ENCODE measurements at places on chromosomes 5 and 9. TPM values are rescaled to one million over a fixed set of nuclear protein-coding genes. Genes with fewer than 3 reads are reported as not detected.

The PCDHGA11 gene
- total RNA-seq: 0.12 TPM

The KIAA1958 gene
- 4.7 TPM for total RNA-seq

The IL3 gene
- not detected for total RNA-seq

The CDX1 gene
- not detected for total RNA-seq

The HMCN2 gene
- not detected for total RNA-seq

The FBP1 gene
- 3.5 TPM for total RNA-seq

The C9orf152 gene
- total RNA-seq: 0.10 TPM

The CDHR2 gene
- total RNA-seq: 2.8 TPM

DNA sequence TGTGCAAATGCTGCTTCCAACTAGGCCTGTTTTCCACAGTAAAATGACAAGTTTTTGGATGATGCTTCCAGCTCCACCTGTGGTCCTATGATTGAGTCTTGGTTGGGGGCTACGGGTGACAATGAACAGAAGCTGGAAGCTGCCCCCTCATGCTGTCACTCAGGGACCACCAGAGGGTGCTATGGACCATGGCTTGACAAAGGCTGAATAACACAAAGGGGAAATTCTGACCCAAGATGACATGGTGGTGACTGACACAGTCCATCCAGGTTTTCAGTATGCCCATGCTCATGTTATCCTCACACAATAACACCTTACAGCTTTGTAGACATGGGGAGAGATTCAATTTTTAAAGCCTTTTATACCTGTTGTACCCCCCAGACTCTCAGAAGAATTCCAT lies 23.9 kb upstream of the SAP30L start:
- no peaks in the 10 kb centered on the region for H3K27me3 ChIP-seq
- no peak for DNase-seq
- H3K4me1 ChIP-seq: no peaks in the 10 kb centered on the region
- H3K4me3 ChIP-seq: no peak overlapping the region

DNA sequence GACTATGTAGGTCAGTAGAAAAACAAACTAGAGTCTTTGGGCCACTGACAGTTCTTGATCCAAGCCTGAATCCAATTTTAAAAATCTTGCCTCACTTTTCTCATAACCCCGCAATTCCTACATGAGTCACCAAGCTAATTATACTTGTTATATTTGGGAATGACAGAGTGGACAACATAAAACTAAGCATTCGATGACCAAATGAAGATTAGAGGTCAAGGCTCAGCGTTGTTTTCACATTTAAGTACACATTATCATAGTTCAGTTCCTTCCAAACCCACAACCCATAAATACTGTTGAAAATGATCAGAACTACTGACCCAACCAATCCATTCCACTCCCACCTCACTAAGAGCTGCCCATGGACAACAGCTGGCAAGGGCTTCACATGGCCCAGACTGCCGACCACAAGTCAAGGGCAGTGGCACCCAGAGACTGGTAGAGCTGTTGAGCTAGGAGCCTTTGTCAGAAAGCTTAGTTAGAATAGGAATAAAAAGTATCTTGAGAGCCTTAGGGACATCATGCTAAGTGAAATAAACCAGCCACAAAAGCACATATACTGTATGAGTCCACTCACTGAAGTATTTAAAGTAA lies 64.2 kb downstream of the MYO10 start:
- H3K4me3 ChIP-seq: no peak overlapping the region
- H3K4me1 ChIP-seq: no peaks in the 10 kb centered on the region
- DNase-seq: no peak
- no peaks in the 10 kb centered on the region for H3K36me3 ChIP-seq

DNA sequence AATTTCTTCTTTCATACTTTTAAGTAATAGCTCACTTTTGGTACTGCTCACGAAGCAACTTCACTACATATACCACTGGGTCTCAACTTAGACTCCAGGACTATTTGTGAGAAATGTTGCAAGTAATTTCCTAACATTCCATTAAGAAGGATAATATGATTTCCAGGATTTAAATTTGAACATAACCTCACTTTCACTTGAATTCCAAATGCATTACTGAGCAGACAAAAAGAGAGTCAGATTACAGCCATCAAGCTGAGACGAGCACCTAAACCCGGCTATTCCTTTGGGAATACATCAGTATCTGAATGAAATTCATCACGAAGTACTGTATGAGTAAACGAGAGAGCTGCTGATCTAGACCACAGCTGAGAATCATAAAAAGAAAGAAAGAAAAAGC lies 47.3 kb downstream of the LIFR start:
- H3K36me3 ChIP-seq: no peaks in the 10 kb centered on the region
- no peaks in the 10 kb centered on the region for H3K4me1 ChIP-seq
- H3K4me3 ChIP-seq: no peak overlapping the region
- DNase-seq: no peak

DNA sequence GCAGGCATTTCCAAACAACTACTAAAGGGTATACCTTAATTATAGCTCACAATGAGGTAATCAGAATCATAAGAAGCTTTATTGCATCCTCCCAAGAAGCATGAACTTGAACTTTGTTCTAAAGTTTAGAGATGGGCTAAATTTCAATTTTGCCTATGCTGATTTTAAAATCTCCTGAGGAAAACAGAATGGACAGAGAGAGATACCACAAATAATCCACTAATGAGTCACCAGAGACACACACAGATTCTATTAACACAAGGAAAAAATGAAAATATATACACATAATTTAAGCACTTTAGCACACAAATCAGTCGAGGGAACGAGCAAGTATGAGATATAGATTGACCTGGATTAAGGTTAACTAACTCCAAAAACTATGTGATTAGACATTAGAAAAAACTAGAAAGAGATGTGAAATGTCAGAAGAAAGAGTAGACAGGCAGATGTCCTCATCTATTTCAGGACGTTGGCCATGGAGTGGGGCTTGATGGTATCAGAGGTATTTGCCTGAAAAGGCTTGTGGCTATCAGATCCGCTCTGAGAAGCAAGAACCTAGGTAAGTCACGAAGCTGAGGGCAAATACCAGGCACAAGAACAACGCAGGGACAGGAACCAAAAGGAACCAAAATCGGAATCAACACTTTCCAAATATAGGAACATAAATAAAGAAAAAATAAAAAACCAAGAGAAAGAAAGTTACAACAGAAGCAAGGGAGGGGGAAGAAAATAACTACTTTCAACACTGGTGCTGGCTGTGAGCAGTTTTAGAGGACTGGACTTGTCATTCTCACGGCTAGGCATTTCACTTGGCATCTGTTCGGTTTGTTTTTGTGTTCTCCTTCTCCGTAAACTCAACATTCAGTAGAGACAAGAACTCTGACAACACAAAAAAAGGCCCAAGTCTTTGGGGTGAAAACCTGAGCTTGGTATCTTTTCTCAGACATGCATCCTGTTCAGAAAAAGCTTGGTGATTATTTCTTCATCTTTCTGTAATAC lies 294.6 kb upstream of the PUM3 start:
- H3K27me3 ChIP-seq: no peaks in the 10 kb centered on the region
- H3K27ac ChIP-seq: no peak overlapping the region
- H3K4me1 ChIP-seq: no peaks in the 10 kb centered on the region
- no peak for DNase-seq

DNA sequence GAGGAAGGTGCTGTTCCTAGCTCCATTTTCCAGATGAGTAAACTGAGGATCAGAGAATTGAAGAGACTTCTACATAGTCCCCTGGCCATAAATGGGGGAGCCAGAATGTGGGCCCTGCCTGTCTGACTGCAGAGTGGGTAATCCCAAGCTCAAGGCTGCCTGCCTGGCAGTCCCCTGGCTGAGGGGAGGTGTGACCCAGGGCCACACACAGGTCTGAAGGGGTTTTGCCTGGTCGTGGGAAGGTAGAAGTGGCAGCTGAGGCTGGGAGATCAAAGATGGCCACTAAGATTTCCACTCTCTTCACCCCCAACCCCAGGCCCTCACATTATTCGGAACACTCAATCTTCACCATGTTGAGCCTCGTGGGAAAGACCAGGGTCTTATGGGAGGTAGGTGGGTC lies 176.3 kb downstream of the MACROH2A1 start:
- no peaks in the 10 kb centered on the region for H3K27me3 ChIP-seq
- H3K36me3 ChIP-seq: no peaks in the 10 kb centered on the region
- H3K4me3 ChIP-seq: no peak overlapping the region
- no peak for DNase-seq

GRCh38 chr5:124622851-124623250 lies 123.6 kb downstream of the ZNF608 start:
- no peak for DNase-seq
- H3K4me3 ChIP-seq: no peak overlapping the region

DNA sequence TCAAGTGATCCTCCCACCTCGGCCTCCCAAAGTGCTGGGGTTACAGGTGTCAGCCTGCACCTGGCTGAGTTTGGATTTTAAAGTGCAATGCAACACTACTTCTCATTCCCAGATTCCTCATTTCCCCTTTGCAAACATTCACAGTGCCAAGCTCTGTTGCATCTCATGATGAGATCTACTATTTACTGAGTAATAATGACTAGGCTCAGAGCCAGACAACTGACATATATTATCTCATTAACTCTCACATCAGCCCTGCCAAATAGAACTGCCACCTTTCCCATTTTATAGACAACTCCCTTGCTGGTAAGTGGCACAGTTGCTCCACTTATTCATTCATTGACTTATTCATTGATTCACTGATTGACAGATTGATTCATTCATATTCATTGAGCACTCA lies 7.0 kb downstream of the PDE6A start:
- H3K27ac ChIP-seq: no peak overlapping the region
- H3K36me3 ChIP-seq: no peaks in the 10 kb centered on the region
- DNase-seq: no peak
- H3K4me1 ChIP-seq: no peaks in the 10 kb centered on the region
- no peak overlapping the region for H3K4me3 ChIP-seq
- H3K27me3 ChIP-seq: peaks cover 2% of the 10 kb centered on the region

DNA sequence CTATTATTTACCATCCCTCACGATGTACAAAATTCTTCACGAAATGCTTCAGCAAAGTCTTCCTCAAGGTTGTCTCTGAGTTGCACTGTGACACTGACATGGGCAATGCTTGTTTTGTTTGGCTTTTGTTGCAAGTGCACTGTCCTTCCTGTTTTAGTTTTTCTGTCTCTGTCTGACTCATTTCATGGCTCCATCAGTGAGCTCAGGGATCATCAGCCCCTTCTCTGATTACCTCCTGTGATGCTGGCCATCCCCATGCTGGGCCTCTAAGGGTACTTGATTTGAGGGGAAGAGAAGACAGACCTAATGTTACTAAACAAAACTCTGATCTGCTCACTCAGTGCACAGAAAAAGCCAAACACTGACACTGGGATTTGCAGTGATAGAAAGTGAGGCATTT lies 37.6 kb upstream of the STX17 start:
- H3K27ac ChIP-seq: no peak overlapping the region
- no peak overlapping the region for H3K4me3 ChIP-seq
- no peaks in the 10 kb centered on the region for H3K36me3 ChIP-seq
- no peaks in the 10 kb centered on the region for H3K4me1 ChIP-seq
- no peak for DNase-seq

DNA sequence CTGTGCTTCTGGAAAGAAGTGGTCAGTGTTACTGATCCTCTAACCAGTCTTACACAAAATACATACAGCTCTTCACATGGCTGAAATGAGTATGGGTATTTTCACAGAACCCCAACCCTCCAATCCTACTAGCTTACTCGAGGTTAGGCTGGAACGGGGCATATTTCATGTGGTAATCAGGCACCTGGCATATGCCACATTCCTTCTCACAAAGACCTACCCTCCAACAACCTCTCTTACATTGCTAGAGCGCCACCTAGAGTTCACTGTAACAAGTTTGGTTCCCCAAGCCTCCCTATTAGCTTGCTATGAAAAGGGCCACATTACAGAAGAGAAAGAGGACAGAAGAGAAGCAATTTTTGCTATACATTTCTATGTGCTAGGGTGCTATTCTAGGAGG lies 597.3 kb downstream of the PRELID2 start:
- H3K36me3 ChIP-seq: no peaks in the 10 kb centered on the region
- H3K27me3 ChIP-seq: no peaks in the 10 kb centered on the region
- no peak overlapping the region for H3K27ac ChIP-seq
- no peaks in the 10 kb centered on the region for H3K4me1 ChIP-seq
- no peak for DNase-seq

DNA sequence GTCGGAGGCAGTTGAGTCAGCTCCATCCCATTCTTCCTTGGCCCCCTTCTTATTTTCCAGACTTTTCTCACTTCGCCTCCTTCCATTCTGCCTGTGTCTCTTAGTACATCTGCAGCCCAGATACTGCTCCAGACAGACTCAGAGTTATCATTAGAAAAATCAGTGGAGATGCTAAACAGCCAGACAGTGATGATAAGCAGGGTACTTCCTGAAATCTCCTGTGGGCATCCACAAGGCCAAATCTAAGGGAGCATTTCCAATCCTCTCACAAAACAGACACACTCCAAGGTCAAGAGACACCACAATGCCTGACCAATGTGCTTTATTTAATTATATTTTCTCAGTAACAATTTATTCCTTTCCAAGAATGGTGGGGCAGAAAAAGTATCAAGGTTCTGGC lies 14.5 kb upstream of the RLN1 start:
- H3K27me3 ChIP-seq: no peaks in the 10 kb centered on the region
- peak overlapping the region; percentile 22 for H3K27ac ChIP-seq

- H3K27me3 ChIP-seq: no peaks in the 10 kb centered on the region
- no peak overlapping the region for H3K4me3 ChIP-seq
- peaks cover 42% of the 10 kb centered on the region for H3K36me3 ChIP-seq
Observed at GRCh38 chr5:10681731-10682679, 79.0 kb downstream of the DAP start.

- DNase-seq: no peak
- no peaks in the 10 kb centered on the region for H3K27me3 ChIP-seq
- H3K4me1 ChIP-seq: peaks cover 18% of the 10 kb centered on the region
- no peak overlapping the region for H3K4me3 ChIP-seq
Observed at GRCh38 chr9:120394058-120394669, 185.8 kb downstream of the CDK5RAP2 start.

DNA sequence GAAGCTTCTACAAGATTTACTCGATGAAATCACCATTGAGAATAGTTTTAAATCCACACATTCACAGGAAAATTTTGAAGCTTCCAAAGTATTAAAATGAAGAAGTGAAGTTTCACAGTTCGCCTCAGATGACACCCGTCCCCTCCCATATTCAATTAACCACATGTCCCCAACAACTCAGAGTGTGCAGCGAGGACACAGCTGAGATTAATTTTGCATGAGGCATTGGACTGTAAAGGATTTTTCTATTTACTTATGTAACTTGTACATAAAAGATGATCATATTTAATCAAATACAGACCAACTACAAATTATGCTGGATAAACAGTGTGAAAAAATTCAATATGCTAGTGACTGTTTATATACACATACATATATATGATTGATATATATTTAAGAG lies 84.7 kb upstream of the OLFM1 start:
- peaks cover 15% of the 10 kb centered on the region for H3K27me3 ChIP-seq
- no peak overlapping the region for H3K27ac ChIP-seq

- no peak overlapping the region for H3K4me3 ChIP-seq
- no peaks in the 10 kb centered on the region for H3K36me3 ChIP-seq
- H3K4me1 ChIP-seq: peaks cover 38% of the 10 kb centered on the region
- H3K27me3 ChIP-seq: peaks cover 8% of the 10 kb centered on the region
Observed at GRCh38 chr9:104993291-104993963, 65.5 kb upstream of the ABCA1 start.

- H3K36me3 ChIP-seq: no peaks in the 10 kb centered on the region
- H3K4me3 ChIP-seq: no peak overlapping the region
- no peaks in the 10 kb centered on the region for H3K4me1 ChIP-seq
- DNase-seq: no peak
- H3K27ac ChIP-seq: no peak overlapping the region
Observed at GRCh38 chr9:123485216-123485615, 129.2 kb downstream of the CRB2 start.
